ENCODE measurements at places on chromosomes 3 and 15. TPM values are rescaled to one million over a fixed set of nuclear protein-coding genes. Genes with fewer than 3 reads are reported as not detected.
A peak's percentile ranks its signal among the peaks of the same experiment; 100 is the strongest.

DNA sequence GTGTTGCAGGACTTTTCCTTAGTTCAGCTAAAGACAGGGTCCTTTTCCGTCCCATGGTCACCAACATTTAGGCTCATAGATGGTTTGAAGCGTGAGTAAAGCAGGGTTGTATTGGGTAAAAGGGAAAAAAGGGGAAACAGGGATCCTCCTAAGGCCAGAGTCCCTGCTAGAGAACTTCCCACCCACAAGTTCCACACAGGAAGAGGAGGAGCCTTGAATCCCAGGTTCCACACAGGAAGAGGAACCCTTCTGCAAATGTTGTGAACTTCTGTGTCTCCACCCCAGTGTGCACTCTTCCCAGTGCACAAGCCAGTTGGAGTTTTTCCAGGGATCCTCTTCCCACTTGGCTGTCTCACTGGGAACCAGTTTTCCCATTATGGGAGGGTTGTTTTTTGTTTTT lies 27.6 kb upstream of the ATP8B4 start:
- no peak for DNase-seq

The RASGRF1 gene
- total RNA-seq = not detected

The OCA2 gene
- total RNA-seq = not detected

- DNase-seq = no peak
Measured at GRCh38 chr15:62799037-62799436, 243.5 kb upstream of the TPM1 start.

DNA sequence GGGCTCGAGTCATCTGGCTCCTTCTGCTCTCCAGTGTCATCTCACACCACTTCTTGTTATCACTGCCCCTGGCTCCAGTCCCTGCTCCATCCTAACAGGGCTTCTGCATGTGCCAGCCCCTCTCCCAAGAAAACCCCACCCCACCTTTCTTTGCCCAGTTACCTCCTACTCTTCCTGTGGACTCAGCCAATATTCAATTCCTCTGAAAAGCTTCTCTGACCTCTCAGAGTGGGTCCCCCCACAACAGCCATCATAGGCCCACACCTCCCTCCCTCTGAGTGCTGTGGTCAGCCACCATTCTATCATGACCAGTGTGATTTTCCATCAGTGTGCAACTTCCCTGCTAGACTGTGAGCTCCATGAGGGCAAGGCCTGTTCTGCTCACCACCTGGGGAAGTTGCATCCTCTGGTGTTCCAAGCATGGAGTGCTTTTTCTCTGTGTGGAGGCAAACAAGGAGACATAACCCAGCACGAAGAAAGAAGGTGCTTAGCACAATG lies 71.6 kb downstream of the ADCY5 start:
- DNase-seq = no peak

The TMEM207 gene
- total RNA-seq = not detected

GRCh38 chr3:161770484-161771386 lies 274.1 kb downstream of the OTOL1 start:
- peak; percentile 55 for DNase-seq

The PARL gene
- 89.5 TPM for total RNA-seq

The GNAT1 gene
- total RNA-seq = not detected

DNA sequence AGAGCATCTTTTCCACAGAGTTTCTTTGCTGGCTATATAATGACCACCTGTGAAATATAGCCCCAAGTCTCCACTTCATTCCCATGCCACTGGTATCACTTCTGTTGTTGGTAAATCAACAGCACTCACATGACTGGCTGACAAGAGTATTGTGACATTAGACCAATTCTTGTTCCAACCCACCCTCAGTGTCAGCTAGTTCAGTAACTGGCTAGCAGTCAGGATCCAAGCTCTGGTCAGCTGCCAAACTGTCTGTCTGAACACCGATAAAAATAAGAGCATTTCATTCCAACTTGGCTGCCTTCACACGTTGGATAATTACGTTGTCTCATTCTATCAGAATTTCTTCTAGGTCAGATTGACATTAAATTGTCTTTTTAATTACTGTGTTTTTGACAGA lies 166.5 kb downstream of the USP13 start:
- DNase-seq = no peak

DNA sequence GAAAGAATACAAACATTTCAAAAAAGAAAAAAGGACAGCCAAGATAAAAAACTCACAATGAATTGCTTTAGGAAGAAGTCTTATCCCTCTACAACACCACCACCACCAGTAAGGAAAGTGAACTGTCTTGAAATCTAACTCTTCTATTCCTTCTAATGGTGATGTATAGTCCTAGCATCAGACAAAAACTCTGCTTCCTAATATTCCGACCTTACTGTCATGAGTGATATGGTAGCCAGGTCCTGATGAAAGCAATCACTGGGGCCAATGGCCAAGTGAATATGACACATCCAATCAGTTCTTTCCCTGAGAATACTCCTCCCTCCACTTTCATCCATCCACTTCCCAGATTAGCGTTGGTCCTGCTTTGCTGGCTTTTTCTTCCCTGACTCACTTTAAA lies 14.8 kb downstream of the GK5 start:
- DNase-seq = no peak

The ROPN1B gene
- not detected for total RNA-seq

- peak; percentile 56 for DNase-seq
Measured at GRCh38 chr15:67145710-67146109, 80.3 kb downstream of the SMAD3 start.

DNA sequence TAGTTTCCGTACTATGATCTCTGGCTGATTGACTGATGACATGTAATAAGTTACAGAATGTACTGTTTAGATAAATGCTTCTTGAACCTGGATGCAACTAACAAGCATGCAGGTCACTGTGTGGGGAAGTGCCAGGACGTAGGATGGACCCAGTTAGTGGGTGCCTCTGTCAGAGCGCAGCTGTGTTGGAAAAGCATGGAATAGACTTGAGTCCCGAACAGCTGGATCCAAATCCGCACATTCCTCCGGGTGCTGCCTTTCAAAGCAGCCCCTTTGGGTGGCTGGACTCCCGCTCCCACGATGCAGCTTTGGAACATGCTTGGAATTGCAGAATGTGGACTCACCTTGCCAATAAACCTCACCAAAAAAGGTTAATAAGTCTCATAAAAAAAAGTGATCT lies 35.5 kb upstream of the ALDH1A3 start:
- no peak for DNase-seq

GRCh38 chr15:34591306-34591705 lies 7.9 kb upstream of the GOLGA8B start:
- DNase-seq = no peak

DNA sequence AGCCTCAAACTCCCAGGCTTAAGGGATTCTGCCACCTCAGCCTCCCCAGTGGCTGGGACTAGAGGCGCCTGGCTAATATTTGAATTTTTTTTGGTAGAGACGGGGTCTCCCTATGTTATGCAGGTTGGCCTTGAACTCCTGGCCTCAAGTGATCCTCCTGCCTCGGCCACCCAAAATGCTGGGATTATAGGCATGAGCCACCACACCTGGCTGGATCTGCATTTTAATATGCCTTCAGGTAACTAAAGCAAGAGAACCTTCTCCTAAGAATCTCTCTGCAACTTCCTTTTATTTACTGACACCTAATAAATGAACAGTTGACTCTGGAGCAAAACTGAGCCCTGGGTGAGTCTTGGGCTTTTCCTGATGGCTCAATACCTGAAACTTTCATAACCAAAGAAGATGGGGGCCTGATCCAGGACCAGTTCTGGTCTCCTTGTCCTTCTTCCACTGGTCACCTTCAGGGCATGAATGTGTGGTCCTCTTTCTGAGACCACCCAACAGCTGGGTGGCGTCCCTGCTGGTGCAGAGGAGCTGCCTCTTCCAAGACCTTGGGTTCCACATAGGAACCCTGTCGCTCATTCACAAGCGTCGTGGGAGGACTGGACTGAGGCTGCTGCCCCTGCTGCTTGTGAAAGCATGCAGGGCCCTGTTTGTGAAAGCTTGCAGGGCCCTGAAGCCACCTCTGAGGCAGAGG lies 28.2 kb downstream of the CCR9 start:
- no peak for DNase-seq

GRCh38 chr3:23740517-23740965 lies 65.2 kb upstream of the UBE2E1 start:
- peak; percentile 75 for DNase-seq

The VPS13C gene
- 51.5 TPM for total RNA-seq

Data from activated CD4-positive, alpha-beta T cell treated with anti-CD3 and anti-CD28 coated beads, Interleukin-2, amount 10 ng/mL, durations not matched to agents 24 days and 14 days (primary cell).